ENCODE measurements at places on chromosomes 1 and 21.

DNA sequence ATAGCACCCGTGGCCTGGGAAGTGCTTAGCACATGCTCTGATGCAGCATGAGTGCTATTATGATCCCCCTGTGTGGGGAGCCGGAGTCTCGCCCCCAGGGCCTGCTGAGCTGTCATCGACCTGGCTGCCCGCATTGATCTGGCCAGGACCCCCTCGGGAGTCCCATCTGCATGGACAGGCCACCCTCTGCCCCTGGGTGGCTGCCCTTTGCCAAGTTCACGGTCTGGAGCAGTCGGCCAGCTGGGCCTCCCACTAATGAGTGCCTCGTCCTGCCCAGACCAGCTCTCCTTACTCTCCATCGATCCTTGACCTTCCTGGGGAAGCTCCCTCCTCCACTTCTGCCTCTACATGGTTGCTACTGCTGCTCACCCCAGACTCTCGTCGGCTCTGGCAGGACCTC is 121.8 kb upstream of the RUNX3 start:
- DNase-seq, result no peak

- DNase-seq, result no peak
These were observed 210.1 kb downstream of the GIPC2 start for GRCh38 chr1:78255846-78256245.

GRCh38 chr1:162561616-162562469 is at the start of gene UAP1:
Gene UAP1, plus strand, starts transcription at chr1:162561722. Its CDS starts 4,347 bp downstream, at chr1:162566069.
- peak; percentile 5 for DNase-seq

- no peak for DNase-seq
These were observed 13.9 kb upstream of the OR2G2 start for GRCh38 chr1:247574236-247574635.

- no peak for DNase-seq
These were observed 26.9 kb downstream of the PTGS2 start for GRCh38 chr1:186653312-186653711.

- DNase-seq, result no peak
These were observed 97.5 kb upstream of the KIAA1614 start for GRCh38 chr1:180815188-180815587.

DNA sequence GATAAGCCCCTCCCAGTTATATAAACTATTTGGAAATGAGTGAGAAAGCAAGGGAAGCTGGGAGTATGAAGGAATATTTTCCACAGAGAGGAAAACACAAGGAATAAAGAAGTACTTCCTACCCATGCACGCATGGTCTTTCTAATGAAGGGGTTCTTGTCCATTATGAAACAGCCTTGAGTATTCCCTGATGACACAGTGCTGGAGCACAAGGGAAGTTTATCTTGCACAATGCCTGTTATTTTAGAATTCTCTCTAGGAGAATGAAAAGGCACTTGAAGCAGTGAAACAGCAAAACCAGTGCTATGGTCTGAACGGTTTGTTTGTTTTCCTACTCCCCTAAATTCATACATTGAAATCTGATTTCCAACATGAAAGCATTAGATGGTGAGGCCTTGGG is 38.6 kb upstream of the ADAMTS1 start:
- DNase-seq, result no peak
